ENCODE measurements at places on chromosomes 2 and 18. TPM values are rescaled to one million over a fixed set of nuclear protein-coding genes. Genes with fewer than 3 reads are reported as not detected.

- no peak for DNase-seq
Observed at GRCh38 chr2:70771446-70771845, 3.4 kb upstream of the ADD2 start.

DNA sequence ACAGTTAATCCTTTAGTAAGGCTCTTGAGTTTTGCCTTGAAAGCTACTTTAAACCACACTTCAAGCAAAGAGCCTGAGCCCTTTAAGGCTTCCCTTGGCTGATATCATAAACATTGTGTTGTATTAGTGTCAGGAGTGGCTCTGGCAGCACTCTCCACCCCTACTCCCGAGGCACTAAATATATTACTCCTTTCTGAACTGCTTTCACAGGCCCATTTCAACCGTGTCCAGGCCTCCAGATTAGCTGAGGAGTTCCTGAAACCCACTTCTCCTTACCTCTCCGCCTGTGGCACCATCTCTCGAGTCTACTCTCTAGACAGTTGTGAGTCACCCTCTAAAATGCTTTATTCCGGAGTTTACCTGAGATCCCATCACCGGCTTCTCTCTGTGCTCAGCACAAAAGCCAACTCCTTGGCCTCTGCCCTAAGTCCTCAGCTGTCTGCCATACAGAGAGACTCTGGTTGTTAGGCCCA is 14.4 kb upstream of the STON1 start:
- no peak for DNase-seq

DNA sequence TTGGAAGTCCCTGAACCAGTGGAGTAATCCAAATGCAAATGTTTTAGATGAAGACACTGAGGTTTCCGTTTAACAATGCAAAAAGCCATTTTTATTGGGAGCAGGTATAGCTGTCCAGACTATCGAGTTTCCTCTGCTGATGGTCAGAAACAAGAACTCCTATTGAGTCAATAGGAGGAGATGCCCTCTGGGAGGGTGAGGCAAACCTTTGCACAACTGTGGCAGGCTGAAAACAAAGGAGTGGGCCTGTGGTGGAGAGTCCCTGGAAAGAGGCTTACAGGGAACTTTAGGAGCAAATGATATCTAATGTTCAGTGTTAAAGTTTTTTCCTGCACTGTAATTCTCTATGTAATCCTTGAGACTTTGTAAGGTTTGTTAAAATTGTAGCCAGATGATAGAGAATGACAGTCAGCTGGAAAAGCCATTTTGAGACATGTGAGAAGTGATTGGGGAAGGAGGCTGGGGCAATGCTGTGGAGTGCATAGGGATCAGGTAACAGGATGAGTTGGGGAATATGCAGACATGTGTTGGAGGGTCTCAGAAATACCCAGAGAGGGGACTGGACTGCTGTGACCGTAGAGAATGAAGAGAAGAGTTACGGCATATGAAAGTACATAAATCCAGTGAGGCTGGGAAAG is 15.1 kb upstream of the EML4 start:
- DNase-seq = no peak

The SERPINB10 gene
- 0.15 TPM for polyA plus RNA-seq

- no peak for DNase-seq
Observed at GRCh38 chr2:67311536-67311935, 85.6 kb upstream of the ETAA1 start.

DNA sequence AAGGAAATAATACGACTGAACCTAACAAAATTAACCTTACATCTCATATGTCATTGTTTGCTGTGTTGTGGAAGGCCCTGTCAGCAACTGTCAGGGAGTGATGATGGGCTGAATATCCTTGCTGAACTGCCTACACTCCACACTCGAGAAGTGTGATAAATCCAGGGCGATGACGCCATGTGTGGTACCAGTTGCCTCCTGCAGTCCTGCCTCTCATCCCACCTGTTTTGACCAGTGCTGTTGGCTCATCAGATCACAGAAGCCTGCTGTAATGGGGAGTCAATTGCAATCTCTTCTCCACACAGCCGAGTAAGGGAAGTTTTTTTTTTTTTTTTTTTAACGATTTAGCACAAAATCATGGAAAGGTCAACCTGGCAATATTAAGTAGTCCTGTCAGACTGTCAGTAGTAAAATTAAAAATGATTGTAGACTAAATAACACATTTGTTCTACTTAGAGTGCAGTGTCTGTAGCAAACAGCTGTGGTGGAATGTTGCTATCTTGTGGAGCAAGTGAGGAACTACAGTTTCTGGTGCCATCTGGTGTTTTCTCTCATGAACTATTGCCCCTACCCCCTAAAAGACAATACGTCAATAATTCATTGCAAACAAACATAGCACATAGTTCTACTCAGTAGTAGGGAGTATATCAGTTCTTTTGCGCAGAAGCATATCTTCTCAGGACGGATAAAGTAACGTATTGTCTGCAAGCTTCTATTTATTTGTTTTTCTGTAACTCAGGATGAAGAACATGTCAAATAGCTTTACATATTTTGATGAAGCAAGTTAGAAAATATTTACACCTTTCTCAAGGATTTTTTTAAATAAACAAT is 347.6 kb downstream of the CTNNA2 start:
- no peak for DNase-seq

The USP14 gene
- 55.3 TPM for polyA plus RNA-seq

All from hindlimb muscle (tissue), 1 donor.